Neural progenitor cell (in vitro differentiated cells): ENCODE measurements at places on chromosomes 1 and 21. TPM values are rescaled to one million over a fixed set of nuclear protein-coding genes. Genes with fewer than 3 reads are reported as not detected.
A peak's percentile ranks its signal among the peaks of the same experiment; 100 is the strongest.

DNA sequence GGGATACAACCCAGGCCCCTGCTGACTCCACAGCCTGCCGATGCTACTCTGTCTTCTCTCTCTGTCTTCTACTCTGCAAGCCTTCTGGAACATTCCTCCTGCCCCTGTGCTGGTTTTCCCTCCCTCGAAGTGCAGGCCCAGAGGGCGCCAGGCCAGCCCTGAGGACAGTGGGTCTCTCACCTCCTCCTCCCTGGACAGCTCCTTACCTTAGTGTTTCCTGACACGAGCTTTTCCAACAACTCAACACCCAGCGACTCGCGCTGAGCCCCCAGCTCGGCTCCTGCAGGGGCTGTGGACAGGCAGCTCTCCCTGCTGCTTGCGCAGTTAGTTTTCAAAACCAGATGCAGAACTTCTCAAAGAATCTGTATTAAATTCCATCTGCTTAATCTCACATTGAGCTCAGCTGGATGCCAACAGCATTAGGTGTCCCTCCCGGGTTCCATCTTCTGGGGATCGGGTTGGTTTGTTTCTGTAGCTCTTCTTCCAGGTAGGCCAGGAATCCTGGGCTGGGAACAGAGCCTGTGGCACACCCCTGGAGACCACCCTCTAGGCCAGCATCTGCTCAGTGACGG lies 54.2 kb downstream of the PTPRU start:
- H3K27ac ChIP-seq, result no peak overlapping the region
- no peak overlapping the region for H3K4me3 ChIP-seq
- H3K36me3 ChIP-seq, result peaks cover 4% of the 10 kb centered on the region
- H3K4me1 ChIP-seq, result no peaks in the 10 kb centered on the region
- no peak for DNase-seq

- DNase-seq, result no peak
- no peaks in the 10 kb centered on the region for H3K27me3 ChIP-seq
- H3K4me3 ChIP-seq, result no peak overlapping the region
- no peak overlapping the region for H3K27ac ChIP-seq
- no peaks in the 10 kb centered on the region for H3K36me3 ChIP-seq
Measured at GRCh38 chr1:201096977-201097856, 15.0 kb downstream of the CACNA1S start.

DNA sequence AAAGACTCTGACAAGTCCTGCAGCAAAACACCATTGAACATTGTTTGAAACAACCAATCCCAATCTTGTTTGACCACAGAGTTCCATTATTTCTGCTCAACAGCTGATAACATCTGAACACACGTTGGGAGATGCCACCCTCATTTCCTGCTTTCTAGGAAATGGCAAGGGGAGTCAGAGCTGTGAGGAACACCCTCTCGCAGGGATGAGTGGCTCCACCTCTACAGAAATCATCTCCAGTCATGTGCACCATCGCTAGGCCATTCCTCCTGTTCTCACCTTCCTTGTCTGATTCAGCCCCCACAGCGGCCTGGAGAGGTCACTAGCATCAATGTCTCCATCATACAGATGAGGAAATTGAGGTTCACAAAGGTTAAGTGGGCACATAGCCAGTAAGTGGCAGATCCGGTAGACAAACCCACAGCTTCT lies 22.4 kb upstream of the RUNX3 start:
- DNase-seq, result no peak
- H3K27me3 ChIP-seq, result no peaks in the 10 kb centered on the region
- H3K27ac ChIP-seq, result no peak overlapping the region
- H3K4me1 ChIP-seq, result no peaks in the 10 kb centered on the region
- no peak overlapping the region for H3K4me3 ChIP-seq
- no peaks in the 10 kb centered on the region for H3K36me3 ChIP-seq

Gene HCRTR1
- total RNA-seq, result 0.06 TPM in 1 of 2 replicates, not detected in the other

Gene IL24
- total RNA-seq, result not detected in 2 replicates

Gene CYP2J2
- total RNA-seq, result 0.07 and 0.19 TPM in 2 replicates

GRCh38 chr1:3134381-3135072 lies 65.5 kb downstream of the PRDM16 start:
- H3K4me3 ChIP-seq, result no peak overlapping the region
- peak; percentile 56 for DNase-seq
- no peak overlapping the region for H3K27ac ChIP-seq
- no peaks in the 10 kb centered on the region for H3K36me3 ChIP-seq
- H3K4me1 ChIP-seq, result peaks cover 52% of the 10 kb centered on the region

Gene SGIP1
- total RNA-seq, result 4.2 and 6.6 TPM in 2 replicates

GRCh38 chr1:226665505-226666163 lies 73.4 kb downstream of the ITPKB start:
- no peak overlapping the region for H3K27ac ChIP-seq
- DNase-seq, result no peak
- H3K36me3 ChIP-seq, result no peaks in the 10 kb centered on the region

Gene OR6K3
- not detected in 2 replicates for total RNA-seq

DNA sequence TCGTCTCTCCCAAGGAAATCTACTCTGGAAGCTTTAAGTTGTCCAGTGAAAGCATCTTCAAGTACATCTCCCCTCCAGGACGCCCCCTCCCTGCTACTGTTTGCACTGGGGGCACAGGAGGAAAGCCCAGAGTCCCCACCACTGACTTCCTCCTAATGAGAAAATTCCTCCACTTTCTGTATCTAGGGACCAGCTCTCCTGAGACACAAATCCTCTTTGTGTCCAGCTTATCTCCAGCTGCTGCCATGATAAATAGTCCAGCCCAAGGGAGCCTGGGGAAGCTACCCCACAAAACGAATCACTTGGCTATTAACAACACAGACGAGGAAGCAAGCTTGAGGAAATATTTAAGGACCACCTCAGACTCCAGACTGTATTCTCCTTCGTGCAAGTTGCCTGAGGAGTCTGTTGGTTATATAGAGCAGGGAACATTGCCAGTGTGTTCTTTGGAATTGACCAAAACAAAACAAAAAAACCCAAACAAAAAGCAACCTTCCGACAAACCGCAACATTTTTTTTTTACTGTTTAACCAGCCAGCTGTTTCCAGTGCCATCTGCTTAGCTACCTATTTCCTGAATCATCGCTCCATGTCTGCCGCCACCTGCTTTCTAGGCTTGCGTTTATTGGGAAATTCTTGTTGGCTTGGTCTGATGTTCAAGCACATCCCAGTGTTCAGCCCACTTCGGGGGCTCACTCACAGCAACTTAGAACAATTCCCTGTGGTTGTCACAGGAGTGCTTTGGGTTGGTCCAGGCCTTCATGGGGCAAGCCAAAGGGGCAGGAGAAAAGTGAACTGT lies 7.7 kb downstream of the C1orf226 start:
- no peak overlapping the region for H3K4me3 ChIP-seq
- H3K27ac ChIP-seq, result peak overlapping the region; percentile 18
- DNase-seq, result peak; percentile 79
- peaks cover 60% of the 10 kb centered on the region for H3K4me1 ChIP-seq
- H3K27me3 ChIP-seq, result no peaks in the 10 kb centered on the region

Gene MIXL1
- 0.31 TPM in 1 of 2 replicates, not detected in the other for total RNA-seq

GRCh38 chr21:17343055-17343454 lies 169.8 kb upstream of the CXADR start:
- no peaks in the 10 kb centered on the region for H3K27me3 ChIP-seq
- no peak overlapping the region for H3K27ac ChIP-seq
- H3K4me1 ChIP-seq, result no peaks in the 10 kb centered on the region
- peak; percentile 75 for DNase-seq
- H3K36me3 ChIP-seq, result no peaks in the 10 kb centered on the region

Gene HSPB7
- total RNA-seq, result not detected in 2 replicates

DNA sequence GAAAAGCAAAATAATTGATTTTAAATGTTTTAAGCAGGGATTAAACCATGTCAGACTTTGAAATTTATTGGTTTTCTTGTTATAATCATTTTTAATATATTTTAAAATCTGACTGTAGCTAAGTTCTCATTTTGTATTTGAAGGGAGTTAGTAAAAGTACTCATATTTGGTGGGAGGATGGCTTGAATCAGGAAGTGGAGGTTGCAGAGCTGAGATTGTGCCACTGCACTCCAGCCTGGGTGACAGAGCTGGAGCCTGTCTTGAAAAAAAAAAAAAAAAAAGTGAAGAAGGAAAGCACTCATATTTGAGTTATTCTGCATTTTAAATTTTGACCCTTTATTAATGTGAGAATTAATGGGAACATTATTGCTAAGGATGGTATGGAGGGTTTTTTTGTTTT lies 106.0 kb downstream of the RABGAP1L start:
- peaks cover 7% of the 10 kb centered on the region for H3K4me1 ChIP-seq
- no peak for DNase-seq
- no peaks in the 10 kb centered on the region for H3K27me3 ChIP-seq
- no peak overlapping the region for H3K4me3 ChIP-seq
- H3K36me3 ChIP-seq, result no peaks in the 10 kb centered on the region

DNA sequence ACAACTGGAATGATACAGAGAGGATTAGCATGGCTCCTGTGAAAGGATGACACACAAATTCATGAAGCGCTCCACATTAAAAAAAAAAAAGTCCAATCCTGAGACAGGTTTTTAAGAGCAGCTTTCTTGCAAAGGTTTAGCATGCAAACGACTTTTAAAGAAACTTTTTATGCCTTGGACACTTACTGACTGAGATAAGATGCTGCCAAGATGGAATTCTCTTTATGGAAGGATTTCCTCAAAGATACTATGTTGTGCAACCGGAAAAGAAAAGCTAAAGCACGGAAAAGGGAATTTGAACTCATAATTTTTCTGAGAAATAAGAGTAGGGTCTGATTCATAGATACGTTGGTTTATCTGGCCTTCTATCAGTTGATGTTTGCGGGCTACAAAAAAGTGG lies 27.3 kb downstream of the PIGP start:
- no peak for DNase-seq
- H3K27ac ChIP-seq, result no peak overlapping the region
- no peak overlapping the region for H3K4me3 ChIP-seq
- peaks cover 23% of the 10 kb centered on the region for H3K4me1 ChIP-seq
- peaks cover 84% of the 10 kb centered on the region for H3K27me3 ChIP-seq

Gene ROR1
- total RNA-seq, result 30.3 and 32.0 TPM in 2 replicates

Gene CNTN2
- 8.4 and 12.8 TPM in 2 replicates for total RNA-seq

DNA sequence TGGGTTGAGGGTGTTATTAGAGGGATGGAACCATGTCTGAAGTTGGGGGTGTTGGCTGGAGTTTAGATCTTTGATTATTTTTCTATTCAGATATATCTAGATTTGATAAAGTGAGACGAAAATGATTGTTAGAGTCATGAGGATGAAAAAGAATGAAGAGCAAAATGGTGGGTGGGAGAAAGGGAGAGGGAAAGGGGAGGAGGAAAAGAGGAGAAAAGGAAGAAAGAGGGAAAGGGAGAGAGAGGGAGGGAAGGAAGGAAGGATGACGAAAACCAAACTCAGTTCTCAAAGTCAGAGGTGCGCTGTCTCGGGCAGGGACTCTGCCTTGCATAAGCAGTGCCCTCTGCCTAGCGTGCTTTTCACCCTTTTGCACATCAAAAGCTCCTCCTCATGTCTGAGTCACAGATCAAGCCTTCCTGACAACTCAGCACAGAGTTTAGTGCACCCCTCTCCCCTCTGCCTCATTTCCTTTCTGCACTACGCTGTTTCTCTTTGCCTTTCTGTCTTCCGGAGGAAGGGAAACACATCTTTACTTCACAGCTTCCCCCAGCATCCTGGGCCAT lies 225.8 kb upstream of the PROX1 start:
- H3K27me3 ChIP-seq, result no peaks in the 10 kb centered on the region
- H3K4me1 ChIP-seq, result no peaks in the 10 kb centered on the region
- H3K36me3 ChIP-seq, result no peaks in the 10 kb centered on the region
- DNase-seq, result no peak

Gene ACTA1
- total RNA-seq, result 1.2 and 2.6 TPM in 2 replicates

GRCh38 chr1:110065841-110066240 lies 4.6 kb downstream of the ALX3 start:
- no peak overlapping the region for H3K27ac ChIP-seq
- DNase-seq, result no peak
- H3K4me3 ChIP-seq, result no peak overlapping the region
- peaks cover 69% of the 10 kb centered on the region for H3K27me3 ChIP-seq
- peaks cover 9% of the 10 kb centered on the region for H3K4me1 ChIP-seq
- no peaks in the 10 kb centered on the region for H3K36me3 ChIP-seq

GRCh38 chr21:26715878-26716506 lies 129.2 kb downstream of the ADAMTS1 start:
- H3K4me1 ChIP-seq, result no peaks in the 10 kb centered on the region
- no peaks in the 10 kb centered on the region for H3K36me3 ChIP-seq
- no peaks in the 10 kb centered on the region for H3K27me3 ChIP-seq
- peak; percentile 74 for DNase-seq

Gene SPRR2F
- not detected in 2 replicates for total RNA-seq

GRCh38 chr21:25350056-25350455 lies 257.2 kb downstream of the MRPL39 start:
- H3K4me1 ChIP-seq, result no peaks in the 10 kb centered on the region
- no peaks in the 10 kb centered on the region for H3K27me3 ChIP-seq
- H3K27ac ChIP-seq, result no peak overlapping the region

- no peaks in the 10 kb centered on the region for H3K36me3 ChIP-seq
- H3K4me3 ChIP-seq, result no peak overlapping the region
- H3K27me3 ChIP-seq, result no peaks in the 10 kb centered on the region
- no peak overlapping the region for H3K27ac ChIP-seq
- H3K4me1 ChIP-seq, result peaks cover 4% of the 10 kb centered on the region
Measured at GRCh38 chr1:58038574-58038973, 508.0 kb downstream of the OMA1 start.

Gene IL22RA1
- 0.03 TPM in 1 of 2 replicates, not detected in the other for total RNA-seq

DNA sequence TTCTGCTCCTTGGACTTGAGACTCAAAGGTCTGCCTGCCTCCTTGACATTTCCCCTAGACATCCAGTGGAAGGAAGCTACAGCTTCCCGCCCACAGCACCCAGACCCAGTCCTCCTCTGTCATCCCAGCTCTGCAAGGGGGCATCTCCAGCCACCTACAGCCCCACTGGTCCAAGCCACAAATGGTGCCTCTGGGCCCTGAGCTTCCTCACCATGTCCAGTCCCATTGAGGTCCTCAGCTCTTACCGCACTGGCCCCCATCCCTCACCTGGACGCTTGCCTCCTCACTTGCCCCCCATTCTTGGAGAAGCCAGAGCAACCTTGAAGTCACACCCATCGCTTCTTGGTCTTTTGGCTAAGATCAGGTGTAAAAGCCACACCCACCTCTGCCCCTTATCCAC lies 13.2 kb downstream of the PODN start:
- no peaks in the 10 kb centered on the region for H3K36me3 ChIP-seq
- no peak overlapping the region for H3K4me3 ChIP-seq
- H3K27ac ChIP-seq, result no peak overlapping the region
- no peaks in the 10 kb centered on the region for H3K27me3 ChIP-seq
- H3K4me1 ChIP-seq, result peaks cover 20% of the 10 kb centered on the region
- DNase-seq, result no peak

DNA sequence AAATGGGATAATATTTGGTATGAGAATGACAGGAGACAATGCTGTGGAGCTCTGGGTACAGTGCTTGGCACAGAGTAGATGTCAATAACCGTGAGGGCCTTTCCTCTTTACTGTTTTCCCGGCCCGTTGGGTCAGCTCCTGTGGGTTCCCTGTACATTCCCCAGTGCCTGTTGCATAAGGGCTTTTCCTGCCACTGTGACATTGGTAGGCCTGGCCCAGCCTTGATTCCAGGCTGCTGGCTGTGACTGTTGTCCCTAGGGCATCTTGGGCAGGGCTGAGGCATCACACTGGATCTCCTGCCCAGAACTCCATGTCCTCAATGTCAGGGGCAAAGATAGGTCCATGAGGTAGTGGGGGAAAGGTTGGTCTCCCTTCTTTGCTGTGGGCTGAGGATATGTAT lies 25.8 kb upstream of the MYCL start:
- H3K36me3 ChIP-seq, result no peaks in the 10 kb centered on the region
- no peaks in the 10 kb centered on the region for H3K4me1 ChIP-seq
- peaks cover 37% of the 10 kb centered on the region for H3K27me3 ChIP-seq
- no peak overlapping the region for H3K4me3 ChIP-seq
- no peak overlapping the region for H3K27ac ChIP-seq
- no peak for DNase-seq

- H3K4me3 ChIP-seq, result no peak overlapping the region
- no peak overlapping the region for H3K27ac ChIP-seq
- H3K36me3 ChIP-seq, result no peaks in the 10 kb centered on the region
- peaks cover under 1% of the 10 kb centered on the region for H3K4me1 ChIP-seq
Measured at GRCh38 chr1:200075938-200076546, 48.5 kb downstream of the NR5A2 start.

Gene ISG15
- total RNA-seq, result 22.4 and 33.6 TPM in 2 replicates
